ENCODE measurements at places on chromosomes 6 and 20. TPM values are rescaled to one million over a fixed set of nuclear protein-coding genes. Genes with fewer than 3 reads are reported as not detected.

GRCh38 chr6:16108419-16108818 lies 20.5 kb upstream of the MYLIP start:
- DNase-seq = no peak

- DNase-seq = peak; percentile 19
These were observed 1.6 kb downstream of the SCAND1 start for GRCh38 chr20:35952480-35953386.

- no peak for DNase-seq
These were observed 49.7 kb upstream of the DDR1 start for GRCh38 chr6:30834646-30835045.

GRCh38 chr6:11815231-11815630 lies 36.6 kb upstream of the ADTRP start:
- no peak for DNase-seq

DNA sequence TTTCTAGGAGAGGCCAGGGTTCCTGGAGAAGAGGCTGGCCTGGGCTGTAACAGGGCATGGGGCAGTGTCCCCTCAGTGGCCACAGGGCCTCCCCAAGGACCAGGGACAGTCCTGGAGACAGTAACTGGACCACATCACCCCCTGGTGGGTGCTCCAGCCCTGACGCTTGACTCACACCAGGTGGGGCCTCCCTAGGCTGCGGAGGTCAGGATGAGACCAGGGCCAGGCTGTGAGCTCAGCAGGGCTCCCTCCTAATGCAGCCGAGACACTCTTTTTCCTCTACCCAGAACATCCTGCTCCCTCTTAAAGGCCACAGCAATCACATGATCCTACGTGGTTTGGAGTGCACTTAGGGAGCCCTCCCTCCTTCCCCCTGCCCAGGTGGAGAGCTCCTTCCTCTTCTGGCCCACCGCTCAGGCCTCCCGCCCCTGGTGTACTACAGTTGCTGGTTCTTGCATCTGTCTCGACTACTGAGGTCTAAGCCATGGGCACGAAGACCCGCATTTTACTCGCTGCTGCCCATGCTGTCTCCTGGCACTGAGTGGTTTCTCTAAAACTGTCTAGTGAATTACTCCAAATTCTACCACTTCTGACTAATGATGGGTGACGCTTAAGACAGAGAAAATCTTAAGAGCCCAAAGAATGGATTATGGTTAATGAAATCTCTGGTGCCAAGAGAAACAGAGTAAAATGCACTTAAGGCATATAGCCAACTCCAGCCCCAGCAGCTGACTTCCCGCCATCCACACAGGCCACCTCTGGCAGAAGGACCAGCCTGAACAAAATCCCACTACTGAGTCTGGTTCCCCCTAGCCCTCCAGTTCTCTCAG lies 166.1 kb upstream of the CST7 start:
- DNase-seq = no peak

DNA sequence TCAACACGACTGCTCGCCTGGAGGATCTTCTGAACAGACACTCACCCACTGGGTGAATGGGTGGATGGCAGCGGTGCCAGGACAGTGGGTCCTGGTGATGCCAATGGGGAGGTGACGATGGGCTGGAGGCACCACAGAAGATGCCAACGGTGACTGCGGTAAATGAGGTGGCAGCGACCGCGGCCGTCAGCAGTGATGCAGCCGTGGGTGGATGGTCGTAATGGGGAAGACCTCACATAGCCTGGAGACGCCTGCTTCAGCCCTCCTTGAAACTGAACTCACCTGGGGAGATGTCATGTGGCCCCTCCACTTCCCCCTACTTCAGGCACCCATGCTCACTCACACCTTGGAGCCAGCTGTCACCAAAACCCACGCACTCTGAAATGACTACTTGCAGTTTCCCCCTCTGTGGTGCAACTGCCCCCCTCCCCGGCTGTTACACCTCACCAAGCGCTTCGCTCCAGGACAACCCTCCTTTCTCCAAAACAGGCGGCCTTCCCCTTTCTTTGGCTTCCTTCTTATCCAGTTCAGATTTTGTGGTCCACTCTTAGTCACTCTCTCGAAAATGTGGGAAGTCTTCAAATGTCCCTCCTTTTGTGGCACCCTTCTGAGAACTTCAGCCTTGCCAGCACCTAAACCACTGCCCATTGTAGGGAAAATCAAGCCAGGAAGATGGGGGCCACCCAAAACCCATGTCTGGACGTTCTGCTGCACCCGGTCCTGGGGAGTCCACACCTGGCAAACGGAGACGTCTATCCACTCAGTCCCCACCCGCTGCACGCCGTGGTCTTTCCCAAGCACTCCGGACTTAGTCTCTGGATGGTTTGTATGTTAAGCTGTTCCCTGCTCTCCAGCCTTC lies 10.4 kb upstream of the ABHD16B start:
- DNase-seq = no peak

GRCh38 chr20:34448517-34448916 lies 67.7 kb upstream of the DYNLRB1 start:
- DNase-seq = no peak

DNA sequence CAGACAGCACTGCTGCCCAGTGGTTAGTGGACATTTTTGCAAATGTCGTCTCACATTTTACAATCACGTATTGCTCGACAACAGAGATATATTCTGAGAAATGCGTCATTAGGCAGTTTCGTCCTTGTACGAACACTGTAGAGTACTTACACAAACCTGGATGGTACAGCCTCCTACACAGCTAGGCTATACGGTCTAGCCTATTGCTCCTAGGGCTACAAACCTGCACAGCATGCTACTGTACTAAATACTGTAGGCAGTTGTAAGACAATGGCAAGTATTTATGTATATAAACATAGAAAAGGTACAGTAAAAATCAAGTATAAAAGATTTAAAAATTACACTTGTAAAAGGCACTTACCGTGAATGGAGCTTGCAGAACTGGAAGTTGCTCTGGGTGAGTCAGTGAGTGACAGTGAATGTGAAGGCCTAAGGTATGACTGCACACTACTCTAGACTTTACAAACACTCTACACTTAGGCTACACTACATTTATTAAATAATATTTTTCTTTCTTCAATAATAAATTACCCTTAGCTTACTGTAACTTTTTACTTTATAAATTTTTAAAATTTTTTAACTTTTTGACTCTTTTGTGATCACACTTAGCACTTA lies 43.1 kb downstream of the ALDH5A1 start:
- DNase-seq = no peak

DNA sequence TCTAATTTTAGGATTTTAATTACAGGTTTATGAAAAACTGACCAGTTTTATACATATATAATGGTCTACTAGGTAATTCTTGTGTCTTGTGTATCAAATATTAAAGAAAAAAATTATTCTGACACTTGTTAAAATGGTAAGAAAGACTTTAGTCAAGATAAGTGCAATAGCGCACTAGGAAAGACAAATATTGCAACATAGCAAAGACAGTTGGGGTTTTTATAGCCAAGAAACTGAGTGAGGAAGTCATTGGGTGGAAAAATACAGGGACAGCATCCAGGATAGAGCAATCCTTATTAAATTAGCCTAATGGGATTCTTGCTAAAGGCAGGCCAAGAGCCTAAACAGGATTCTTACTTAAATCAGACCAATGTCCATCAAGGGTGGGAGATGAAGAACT lies 71.1 kb downstream of the ROS1 start:
- DNase-seq = no peak

GRCh38 chr6:15575357-15576033 lies 87.3 kb downstream of the DTNBP1 start:
- no peak for DNase-seq

GRCh38 chr6:148713033-148713738 lies 33.6 kb upstream of the UST start:
- no peak for DNase-seq

DNA sequence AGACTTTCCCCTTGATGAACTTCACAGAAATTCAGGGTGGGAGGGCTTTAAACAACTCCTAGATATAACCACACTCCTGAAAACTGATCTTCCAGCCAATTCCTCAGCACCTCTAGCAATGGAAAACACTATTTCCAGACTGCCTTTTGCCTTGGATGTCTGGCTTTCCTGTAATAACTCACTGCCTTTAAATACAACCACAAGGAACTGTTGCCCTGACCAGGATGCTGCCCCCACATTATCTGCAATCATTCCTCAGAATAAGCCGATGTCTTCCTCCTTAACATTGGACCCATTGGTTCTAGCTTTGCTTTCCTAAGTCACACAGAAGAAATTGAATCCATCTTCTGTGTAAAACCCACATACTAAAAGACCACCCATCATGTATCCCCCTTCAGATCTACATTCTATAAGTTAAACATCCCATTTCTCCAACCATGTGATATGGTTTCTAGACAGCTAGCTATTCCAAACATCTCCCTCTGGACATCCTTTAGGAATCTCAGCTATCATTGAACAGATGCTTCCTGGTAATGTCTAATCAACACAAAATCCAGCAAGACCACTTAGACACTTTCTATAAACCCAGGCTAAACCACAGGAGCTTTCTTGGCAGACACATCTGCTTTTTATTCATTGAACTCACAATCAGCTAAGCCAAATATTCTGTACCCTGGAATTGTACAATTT lies 95.9 kb upstream of the KCNQ5 start:
- no peak for DNase-seq

DNA sequence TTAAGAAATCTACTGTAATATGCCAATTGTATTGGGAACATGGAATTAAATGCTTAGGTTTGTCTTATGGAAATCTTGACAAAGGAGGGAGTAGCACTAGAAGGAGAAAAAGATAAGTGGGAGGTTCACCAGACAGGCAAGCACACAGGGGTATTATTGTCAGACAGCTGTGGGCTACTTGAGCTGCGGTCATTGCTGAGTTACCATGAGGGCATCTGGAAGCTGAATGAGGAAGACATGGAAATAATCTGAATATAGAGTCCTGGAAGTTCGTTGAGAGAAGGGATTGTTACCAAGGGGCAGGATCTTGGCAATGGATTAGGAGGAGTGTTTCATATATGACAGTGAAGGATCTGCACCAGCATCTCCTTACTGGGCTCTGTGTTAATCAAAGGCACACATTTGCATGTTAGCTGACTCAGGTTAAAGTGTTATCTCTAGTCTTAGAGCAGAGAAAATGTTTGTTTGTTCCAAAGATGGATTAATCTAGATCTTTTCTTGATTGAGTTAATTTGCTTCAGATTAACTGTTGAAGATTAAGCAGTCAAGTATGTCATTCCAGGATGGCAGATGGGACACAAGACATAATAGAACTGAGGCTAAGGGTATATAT lies 53.0 kb upstream of the SUPT3H start:
- DNase-seq = no peak

DNA sequence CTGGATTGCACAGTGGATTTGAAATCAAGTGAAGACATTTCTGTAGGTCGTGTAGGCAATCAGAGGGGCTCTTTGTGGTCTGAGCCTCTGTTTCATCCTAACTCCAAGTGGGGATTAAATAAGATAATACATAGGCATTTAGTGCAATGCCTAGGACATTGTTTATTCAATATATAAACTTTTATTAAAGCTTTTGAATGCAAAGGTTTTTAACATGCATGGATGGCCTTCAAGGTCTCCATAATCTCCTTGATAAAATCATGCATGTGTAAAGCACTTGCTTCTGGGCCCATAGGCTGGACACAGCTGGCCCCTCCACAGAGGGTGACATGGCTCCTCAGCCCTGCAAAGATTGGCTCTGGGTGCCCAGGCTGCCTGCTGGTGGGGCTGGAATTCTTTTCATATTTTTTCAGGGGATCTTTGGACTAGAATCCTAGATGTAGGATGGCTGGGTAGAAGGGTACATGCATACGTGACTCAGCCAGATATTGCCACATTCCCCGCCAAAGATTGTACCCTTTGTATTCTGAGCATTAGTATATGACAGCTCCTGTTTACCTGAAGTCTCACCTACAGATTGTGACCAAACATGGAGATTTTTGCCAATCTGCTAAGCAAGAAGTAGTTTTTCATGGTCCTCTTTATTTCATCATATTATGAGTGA lies 19.0 kb upstream of the AVP start:
- no peak for DNase-seq

GRCh38 chr20:4234128-4234527 lies 218.8 kb upstream of the RNF24 start:
- DNase-seq = no peak

DNA sequence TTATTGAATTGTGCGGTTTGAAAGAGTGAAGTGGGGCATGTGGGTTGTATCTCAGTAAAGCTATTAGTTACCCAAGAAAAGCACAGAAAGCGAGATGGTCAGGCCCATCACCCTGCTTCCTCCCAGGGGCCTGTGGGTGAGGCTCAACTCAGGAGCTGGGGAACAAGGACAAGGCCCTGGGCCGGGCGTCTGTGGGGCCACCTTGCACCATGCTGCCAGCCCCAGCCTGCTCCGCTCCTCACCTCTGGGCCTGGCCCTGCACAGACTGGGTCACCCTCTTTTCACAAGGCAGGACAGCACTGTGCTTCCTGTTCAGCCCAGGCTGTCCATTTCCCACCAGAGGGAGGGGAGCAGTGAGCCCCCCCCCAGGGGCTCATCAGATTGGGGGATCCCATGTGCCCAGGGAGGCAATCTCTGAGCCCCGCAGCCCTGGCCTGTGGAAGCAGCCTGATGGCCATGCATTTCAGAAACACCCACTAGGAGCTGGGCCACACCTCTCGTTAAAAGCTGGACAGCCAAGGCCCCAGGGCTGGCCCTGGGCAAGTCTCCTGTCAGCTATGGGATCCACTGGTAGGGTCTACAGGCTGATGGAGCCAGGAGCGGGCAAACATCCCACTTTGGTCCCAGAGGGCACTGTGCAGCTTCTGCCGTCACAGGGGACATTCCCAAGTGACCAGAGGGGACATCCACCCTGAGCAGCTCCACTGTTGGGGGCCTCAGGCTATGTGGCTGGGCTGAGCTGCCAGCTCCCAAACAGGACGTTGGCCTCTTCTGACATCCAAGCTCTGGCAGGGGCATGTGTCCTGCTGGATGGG lies 55.9 kb downstream of the YTHDF1 start:
- no peak for DNase-seq

- DNase-seq = no peak
These were observed 54.3 kb upstream of the TASP1 start for GRCh38 chr20:13692802-13693736.

- DNase-seq = no peak
These were observed 30.8 kb downstream of the FBXO30 start for GRCh38 chr6:145783796-145784195.

DNA sequence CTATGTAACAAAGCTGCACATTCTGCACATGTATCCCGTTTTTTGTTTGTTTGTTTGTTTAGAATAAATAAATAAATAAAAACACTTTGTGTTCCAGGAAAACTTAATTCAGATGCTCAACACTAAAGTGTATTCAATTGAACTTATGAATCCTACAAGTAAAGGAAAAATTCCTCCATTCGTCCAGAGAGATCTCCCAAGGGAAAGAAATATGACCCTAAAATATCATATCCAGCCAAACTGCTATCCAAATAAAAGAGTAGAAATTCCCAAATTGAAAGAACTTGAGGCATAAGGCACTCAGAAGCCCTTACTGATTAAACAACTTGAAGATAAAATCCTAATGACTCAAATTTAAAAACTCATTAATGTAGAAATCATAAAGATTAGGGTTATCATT lies 90.4 kb downstream of the MOXD1 start:
- no peak for DNase-seq

- DNase-seq = no peak
These were observed 1013.8 kb upstream of the CITED2 start for GRCh38 chr6:140388192-140388802.

The CST2 gene
- total RNA-seq = not detected

The FAM217A gene
- not detected for total RNA-seq

The NRSN1 gene
- not detected for total RNA-seq

The TPBG gene
- 1.9 TPM for total RNA-seq

The HEY2 gene
- not detected for total RNA-seq

The SLC52A3 gene
- total RNA-seq = 0.02 TPM

The CST4 gene
- total RNA-seq = 0.42 TPM

The HAO1 gene
- total RNA-seq = not detected

The RAET1L gene
- 0.20 TPM for total RNA-seq

The E2F3 gene
- 13.1 TPM for total RNA-seq

The TRERF1 gene
- total RNA-seq = 2.8 TPM

The PRELID3B gene
- total RNA-seq = 290 TPM

Data from NCI-H460 (cell line).